ENCODE measurements at places on chromosomes 16 and 17.

DNA sequence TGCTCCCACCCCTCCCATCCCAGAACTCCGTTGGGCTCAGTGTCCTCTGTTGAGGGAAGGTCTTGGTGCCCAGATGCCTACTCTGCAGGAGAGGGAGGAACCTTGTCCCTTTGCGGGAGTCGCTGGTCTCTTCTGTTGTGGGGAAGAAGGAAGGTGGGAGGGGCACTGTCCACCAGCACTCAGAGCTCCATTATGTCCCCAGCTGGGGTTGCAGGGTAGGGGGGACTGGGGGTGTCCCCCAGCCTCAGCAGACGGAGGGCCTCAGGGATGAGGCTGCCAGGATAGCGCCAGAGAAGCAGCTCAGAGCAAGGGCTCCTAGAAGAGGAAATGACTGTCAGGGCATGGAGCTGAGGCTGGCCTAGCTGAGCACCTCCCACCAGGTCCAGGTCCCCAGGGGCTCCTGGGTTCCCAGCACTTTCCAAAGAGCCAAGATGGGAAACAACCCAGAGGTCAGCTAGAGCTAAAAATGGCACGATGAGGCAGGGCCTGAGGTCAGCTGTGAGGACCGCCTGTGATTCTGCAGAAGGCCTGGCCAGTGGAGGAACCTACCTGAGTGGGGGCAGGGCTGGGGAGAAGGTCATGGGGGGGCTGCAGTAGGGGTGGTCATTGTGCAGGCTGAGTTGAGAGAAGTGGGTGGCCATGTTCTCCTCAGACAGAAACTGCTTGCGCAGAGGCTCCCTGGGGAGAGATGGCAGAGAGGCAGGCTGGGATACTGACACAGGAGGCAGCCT lies 893 bp downstream of the HCFC1R1 start:
- no peak for DNase-seq

DNA sequence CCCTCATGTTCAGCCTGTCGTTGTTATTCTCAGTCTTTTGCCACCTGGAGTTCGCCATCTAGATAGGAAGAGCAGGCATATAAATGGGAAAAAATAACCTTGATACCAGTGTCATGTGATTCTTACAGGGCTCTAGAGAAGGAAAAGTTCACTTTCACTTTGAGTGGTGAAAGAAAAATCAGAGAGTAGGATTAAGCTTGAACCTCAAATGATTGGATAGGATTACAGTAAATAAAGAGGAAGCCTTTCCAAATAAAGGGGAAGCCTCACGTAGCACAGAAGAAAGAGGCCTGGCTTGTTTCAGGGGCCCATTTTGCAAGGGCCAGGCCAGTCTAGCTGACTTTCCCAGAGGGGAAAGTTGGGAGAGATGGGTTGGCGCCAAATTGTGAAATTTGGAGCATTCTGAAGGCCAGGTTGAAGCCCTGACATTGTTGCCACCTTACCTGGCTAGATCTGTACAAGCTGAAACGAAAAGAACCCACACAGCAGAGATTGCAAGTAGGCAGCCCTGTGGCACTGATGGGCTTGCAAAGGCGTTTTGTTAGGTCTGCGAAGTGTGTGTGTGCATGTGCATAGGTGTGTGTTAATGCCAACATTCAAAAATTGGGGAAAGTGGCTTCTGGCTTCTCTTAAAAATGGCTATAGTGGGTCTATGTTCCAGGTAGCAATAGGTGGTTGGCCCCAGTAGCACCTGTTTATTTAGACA lies 38.8 kb downstream of the TMC6 start:
- no peak for DNase-seq

DNA sequence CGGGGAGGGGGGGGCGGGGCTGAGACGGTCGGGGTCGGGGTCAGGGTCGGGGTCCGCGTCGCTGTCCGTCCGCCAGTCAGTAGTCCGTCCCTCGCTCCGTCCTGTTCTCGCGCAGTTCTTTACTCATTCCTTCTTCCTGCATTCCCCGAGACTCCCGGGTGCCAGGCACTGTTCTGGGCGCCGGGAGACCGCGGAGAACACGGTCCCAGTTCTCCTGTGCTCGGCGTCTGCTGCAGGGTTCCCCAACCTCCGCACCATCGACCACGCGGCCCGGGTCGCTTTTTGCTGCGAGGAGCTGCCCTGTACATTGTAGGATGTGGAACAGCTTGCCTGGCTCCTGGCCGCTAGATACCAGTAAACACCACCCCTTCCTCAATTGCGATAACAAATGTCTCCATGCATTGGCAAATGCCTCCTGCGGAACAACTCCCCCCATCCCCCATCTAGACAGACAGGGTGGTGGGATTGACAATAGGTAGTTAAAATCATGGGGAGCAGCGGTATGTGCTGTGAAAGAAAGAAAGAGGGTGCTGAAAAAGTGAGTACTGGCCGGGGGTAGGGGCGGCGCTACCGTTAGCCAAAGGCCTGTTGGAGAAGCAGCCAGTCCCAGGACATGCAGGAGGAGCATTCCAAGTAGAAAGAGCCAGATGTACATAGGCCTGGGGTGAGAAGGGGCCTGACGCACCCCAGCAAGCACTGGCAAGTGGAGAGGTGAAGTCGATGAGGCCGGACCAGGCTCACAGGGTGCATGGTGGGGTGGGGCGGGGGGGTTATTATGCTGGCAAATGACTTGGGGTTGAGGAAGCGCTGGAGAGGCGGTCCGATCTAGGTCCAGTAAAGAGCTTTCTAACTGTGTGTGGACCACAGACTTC lies 631 bp downstream of the TRAF7 start:
- DNase-seq: no peak

- DNase-seq: no peak
Observed at GRCh38 chr17:45942284-45942683, 47.9 kb downstream of the MAPT start.

DNA sequence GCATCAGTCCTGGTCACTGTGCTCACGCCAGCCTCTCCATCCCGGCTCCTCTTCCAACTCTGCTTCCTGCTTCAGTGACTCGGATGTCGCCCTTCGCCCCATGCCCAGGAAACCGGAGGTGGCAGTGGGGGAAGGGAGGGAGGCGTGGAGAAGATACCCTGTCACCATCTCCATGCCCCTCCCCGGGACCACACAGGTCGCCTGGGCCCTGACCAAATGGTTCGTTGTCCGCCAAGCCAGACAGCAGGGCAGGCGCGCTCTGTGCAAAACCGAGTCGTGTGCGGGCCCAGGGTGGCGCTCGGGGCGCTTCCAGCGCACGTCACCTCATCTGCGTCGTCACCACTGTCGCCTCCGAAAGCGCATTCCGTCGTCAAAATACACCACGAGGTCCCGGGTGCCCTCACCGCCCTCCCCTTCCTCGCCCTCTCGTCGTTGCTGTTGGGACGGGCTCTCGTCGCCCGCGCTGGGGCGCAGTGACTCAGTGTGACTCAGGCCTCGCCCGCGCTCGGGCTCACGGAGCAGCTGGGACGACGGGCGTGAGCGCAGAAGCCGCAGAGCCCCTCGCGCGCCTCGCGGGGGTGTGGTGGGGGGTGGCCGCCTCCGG lies 39.2 kb downstream of the ZNF778 start:
- peak; percentile 77 for DNase-seq

GRCh38 chr16:26214581-26215174 lies 522.9 kb downstream of the HS3ST4 start:
- no peak for DNase-seq

Data from activated CD4-positive, alpha-beta T cell treated with anti-CD3 and anti-CD28 coated beads for 1 hour (primary cell).